GM06990 (cell line): ENCODE measurements at places on chromosomes 7 and 10.

- no peak for DNase-seq
Observed at GRCh38 chr10:117135026-117135372, 3.1 kb downstream of the VAX1 start.

DNA sequence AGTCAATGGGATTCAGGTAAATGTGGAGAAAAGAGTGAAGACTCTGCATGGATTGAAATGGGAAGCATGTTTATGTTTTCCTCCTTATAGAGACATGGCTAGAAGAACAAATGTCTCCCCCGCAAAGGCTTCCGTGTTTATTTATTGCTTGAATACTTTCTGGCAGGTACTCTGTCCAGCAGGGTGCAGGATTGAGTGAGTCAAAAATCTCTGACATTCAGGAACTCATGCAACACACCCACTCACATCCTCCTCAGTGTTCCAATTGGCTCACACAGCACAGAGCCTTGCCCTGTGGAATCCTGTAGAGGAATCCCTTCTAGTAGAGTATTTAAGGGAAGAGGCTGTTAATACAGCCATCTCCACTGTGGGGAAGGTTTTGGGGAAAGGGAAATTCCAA, 290.3 kb upstream of the VWC2 start:
- no peak for DNase-seq

DNA sequence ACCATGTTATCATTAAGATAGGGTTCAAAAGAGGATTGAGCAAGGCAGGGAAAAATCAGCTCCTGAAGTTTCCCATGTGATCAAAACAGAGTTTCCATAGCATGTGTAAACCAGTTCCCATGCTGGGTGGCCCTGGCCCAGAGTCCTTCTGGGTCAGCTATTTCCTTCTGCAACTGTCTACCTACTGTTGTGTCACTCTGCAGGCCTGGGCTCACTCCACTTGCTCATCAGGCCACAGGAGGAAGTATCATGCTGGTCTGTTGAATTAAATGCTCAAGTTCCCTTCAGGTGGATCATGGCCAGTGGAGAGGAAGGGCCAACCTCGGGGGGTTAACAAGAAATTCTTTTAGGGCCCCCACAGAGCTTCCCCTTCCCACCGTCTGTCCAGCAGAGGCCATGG, 104.7 kb downstream of the GFRA1 start:
- no peak for DNase-seq

DNA sequence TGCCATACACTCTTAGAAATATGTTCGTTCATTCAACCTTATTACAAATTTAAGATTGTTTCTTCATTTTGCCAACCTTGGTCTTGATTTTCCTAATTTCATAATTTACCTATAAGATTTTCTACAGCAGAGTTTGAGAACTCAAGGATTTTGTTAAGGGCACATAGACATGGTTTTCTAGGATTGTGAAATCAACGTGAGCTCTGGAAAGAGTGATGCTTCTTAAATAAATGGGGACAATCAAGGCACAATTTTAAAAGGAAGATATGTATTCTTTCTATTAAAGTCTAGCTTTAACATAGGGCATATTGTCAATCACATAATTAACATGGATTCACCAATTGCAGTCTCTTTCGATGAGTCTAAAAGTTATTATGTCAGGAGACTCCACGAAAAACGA, 174.2 kb upstream of the PHF14 start:
- DNase-seq: no peak

GRCh38 chr10:44178281-44178680, 206.6 kb downstream of the CXCL12 start:
- no peak for DNase-seq

GRCh38 chr10:3071405-3072198, 4.3 kb downstream of the PFKP start:
- no peak for DNase-seq

DNA sequence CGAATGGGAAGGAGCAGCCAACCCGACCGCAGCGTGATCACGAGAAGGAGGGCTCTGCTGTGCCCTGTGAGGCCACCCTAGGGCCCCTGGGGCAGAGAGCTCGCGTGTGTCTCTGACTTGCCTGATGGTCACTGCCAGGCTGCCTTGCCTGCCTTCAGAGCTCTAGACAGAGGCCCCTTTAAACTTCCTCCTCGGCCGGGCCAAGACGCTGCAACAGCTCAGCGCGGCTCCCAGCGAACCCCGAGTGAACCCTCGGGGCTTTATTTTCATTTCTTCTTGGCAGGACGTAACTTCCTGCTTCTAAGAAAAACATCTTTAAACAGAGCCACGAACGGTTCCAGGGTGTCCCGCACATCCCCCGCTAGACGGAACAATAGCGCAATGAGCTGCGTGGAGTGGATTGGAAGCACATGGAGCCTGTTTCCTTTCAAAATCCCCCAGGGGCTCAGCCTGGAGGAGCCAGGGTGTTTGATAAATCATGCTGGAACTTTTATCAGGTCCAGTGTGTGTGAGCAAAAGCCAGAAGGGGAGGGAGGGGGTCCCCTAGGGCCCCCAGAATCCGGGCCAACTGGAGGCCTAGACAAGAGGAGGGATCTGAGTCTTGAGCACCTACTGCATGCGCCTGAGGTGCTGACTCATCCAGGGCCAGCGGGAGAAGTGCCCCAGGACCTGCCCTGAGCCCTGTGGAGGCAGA, 134.1 kb upstream of the GDF10 start:
- no peak for DNase-seq

DNA sequence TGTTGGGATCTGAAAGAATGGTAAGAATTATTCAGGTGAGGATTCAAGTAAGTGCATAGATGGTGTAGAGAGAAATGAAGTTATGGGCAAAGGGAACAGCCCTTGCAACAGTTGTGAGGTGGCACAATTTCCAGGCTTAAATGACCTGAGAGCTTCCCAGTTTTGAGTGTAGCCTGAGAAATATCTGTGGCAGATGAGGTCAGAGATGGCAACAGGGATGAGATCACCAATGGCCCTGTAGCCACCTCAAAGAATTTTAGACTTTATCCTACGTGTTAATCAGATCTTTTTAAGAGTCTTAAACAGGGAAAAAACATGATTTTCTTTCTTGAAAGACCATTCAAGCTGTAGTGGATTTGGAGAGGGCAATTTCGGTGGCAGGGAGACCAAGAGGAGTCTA, 1.9 kb upstream of the NRF1 start:
- no peak for DNase-seq
